ENCODE measurements at places on chromosomes 6 and 20.

DNA sequence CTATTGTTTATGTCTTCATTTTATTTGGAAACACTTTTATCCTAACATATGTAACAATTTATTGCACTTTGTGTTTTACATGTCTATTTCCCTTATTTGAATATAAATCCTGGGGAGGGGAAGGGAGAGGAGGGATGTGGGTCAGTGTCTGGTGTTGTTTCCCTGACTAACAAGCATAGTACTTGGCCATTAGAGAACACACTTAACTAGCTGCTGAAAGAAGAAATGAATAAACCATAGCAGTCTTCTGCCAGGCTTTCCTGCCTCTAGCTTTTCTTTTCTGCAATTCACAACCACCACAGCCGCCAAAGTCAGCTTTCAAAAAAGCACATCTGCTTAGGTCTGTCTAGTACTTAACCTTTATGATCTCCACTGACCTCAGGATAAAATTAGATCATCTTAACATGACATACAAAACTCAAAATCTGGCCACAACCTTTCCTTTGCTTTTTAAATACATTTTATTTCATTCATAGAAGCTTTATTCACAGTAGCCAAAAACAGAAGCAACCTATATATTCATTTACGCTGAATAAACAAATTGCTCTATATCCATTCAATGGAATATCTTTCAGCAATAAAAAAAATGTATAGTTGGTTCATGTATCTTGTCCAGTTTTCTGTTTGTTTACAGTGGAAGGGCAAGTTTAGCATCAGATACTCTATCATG lies 16.3 kb downstream of the PDSS2 start:
- no peak for DNase-seq

GRCh38 chr20:53755733-53756531 lies 162.3 kb upstream of the ZNF217 start:
- no peak for DNase-seq

DNA sequence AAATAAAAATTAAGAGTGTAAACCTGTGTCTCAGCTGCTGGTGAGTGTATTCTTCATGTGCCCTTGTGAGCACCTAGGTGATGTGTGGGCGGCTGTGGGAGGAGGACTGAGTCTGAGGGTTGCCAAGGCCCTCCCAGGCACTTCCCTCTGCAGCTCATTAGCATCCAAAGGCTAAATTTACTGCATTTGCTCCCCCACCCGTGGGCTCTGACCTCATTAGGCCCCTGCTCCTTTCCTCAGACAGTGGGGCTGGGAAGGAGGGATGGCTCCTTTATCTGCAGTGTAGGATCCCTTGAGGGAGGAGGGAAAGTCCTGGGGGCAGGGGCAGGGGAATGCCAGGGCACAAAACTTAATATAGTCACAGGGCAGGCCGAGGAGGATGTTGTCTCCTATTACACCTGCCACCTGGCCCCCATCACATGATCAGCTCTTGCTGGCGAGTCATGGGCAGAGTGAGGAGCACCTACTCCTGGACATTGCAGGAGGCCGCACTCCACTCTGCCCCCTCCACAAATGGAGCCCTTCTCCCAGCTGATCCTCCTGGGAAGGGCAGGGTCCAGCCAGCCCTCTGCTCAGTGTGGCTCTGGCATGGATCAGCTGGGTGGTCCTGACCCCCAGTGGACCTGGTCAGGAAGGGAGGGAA lies 133.2 kb downstream of the MRPL14 start:
- DNase-seq, result no peak

- no peak for DNase-seq
Measured at GRCh38 chr20:63119963-63120807, 95.7 kb downstream of the YTHDF1 start.

DNA sequence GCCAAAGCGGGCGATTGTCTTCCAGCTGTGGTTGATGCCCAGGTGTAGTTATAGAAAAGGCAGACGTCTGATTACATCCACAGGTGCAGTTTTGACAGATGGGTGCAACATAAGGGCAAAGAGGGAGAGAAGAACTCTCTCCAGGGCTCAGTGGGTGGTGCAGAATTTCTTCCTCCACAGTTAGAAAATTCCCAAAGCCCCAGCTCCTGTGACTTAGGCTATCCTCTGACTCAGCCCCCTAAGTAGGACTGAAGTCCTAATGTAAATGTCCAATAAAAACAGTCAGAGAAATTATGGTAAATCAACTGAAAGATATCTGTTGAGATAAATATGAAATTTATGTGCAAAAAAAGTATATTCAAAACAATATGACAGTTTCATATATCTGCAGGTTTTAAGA lies 31.4 kb downstream of the LYRM4 start:
- DNase-seq, result no peak

DNA sequence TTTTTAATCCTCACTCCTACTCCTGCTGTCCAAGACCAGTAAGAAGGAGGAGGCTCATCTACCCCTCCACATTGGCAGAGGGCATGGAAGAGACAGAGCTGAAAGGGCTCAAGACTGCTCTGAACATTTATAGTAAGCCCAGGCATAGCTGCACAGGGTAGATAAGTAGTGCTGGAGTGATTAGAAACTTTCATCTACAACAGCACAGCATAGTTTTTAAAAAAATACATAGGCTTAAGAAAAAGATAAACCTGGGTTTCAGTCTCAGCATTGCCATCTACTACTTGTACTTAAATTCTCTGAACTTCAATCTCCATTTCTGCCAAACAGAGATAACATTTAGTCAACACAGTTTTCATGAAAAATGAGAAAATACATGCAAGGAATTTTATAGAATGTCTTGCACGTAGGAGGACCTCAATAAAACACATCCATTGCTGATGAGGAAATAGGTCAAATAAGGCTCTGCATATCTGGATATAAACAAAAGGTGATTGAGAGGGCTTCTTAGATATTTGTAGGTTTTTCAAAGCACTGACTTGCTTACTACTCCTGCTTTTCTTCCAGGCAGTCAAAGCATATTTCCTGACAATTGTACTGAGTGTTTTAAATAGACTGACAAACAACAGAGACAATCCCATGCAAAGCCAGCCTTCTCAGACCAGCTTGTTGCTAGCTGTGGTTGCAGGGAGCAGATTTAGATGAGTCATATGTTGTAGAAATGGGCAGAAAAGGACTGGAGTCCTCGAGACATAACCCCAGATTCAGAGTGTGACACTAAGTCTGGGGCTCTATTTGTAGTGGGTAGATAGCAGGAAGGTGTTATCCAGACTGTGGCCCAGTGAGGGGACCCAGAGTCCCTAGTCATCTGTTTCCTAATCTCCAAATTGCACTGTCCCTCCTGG lies 107.4 kb upstream of the TAB2 start:
- no peak for DNase-seq

- no peak for DNase-seq
Measured at GRCh38 chr6:155040154-155040553, 45.0 kb downstream of the TIAM2 start.
